Astrocyte (in vitro differentiated cells and primary cell): ENCODE measurements at places on chromosomes 1 and 21.

DNA sequence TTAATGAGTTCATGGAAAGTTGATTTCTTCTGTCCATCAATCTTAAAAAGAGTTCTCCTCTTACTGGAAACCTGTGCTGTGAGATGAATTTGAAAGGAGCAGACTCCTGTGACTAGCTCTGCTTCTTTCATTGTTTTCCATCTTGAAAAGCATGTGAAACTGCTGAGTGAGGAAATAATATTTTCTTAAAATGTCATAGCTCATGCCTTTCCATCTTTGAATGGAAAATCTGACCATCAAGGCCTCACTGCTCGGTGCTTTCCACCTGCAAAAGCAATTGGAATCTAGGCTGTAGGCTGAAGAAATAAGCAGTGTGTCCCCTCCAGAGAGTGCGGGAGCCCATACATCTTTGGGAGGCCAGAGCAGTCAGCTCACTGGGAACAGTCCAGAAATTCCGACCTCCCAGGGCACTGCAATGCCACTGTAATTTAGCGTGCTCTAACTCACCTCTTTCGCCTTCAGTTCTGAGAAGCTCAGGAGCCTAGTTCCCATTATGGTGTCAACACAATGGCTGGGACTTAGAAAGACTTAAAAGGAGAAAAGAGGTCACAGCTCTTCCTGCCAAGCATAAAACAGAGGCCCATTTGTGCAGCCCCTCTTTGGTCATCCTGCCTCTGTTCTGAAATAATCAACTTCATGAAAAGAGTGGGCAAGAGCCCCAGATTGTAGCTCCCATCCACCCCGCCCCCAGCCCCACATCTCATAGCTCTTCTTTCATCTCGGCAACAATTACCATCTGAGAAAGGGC is 50.4 kb upstream of the F3 start:
- H3K4me1 ChIP-seq = peaks cover 4% of the 10 kb centered on the region
- H3K36me3 ChIP-seq = no peaks in the 10 kb centered on the region
- H3K27me3 ChIP-seq = no peaks in the 10 kb centered on the region
- H3K4me3 ChIP-seq = no peak overlapping the region
- H3K27ac ChIP-seq = no peak overlapping the region

DNA sequence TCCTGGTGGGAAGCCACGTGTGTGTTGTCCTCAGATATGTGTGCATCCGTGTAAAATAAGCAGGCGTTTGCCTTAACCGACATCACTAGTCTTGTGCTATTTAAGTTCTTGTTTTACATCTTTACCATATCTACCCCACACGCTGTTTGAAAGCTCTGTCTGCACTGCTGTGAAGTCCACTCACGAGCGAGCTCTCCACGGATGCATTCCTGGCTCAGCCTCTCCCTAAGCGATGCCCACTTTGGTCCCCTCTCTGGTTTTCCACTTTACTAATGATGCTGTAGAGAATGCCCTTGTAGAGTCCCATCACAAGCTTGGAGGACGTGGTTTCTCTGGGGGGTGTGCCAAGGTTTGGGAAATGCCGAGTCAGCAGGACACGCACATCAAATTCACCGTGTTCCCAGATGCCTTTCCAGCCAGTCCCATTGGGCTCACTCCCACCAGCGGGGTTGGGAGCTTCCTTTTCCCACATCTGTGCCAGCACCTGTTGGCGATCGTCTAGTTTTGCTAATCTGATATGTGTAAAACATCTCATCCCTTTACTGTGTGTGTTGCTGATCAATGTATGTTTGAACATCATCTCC is 43.8 kb downstream of the ACTL8 start:
- H3K36me3 ChIP-seq = no peaks in the 10 kb centered on the region
- H3K4me1 ChIP-seq = peaks cover 2% of the 10 kb centered on the region
- DNase-seq = no peak
- no peak overlapping the region for H3K27ac ChIP-seq

DNA sequence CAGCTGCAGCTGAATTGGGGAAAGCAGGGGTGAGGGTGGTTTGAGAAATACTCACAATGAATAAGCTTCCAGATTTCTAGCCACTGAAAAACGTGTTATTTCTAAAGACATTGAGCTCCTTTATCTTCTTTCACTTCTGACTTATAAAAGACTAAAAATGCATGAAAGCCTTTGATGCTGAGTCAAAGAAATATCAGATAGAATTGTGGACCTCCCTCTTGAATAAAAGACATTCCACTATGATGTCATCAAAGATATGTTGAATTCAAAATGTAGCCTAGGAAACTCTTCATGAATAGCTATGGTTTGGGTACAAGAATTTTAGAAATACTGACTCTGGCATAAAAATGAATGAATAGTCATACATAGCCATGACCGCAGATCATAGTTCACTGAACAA is 44.7 kb upstream of the COL24A1 start:
- H3K4me3 ChIP-seq = peak overlapping the region; percentile 43
- H3K27me3 ChIP-seq = no peaks in the 10 kb centered on the region
- peak overlapping the region; percentile 63 for H3K27ac ChIP-seq

DNA sequence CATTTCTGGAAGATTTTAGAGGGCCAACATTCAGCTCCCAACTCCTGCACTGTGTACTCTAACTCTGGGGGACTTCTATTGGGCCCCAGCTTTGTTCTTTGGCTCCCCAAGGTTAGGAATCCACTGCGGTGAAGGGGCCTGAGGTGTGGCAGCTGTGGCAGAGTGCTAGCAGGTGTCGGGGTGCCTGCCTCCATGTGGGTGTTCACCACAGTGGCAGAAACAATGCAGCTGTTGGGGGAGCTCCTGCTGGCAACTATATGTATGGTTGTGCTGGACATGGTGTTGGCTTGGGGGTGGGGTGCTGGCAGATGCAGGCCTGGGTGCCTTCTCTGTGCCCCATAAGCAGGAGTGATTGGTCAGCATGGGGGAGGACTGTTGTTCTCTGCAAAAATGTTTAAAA is 95.5 kb downstream of the ST6GALNAC3 start:
- H3K36me3 ChIP-seq = no peaks in the 10 kb centered on the region
- DNase-seq = no peak
- no peak overlapping the region for H3K4me3 ChIP-seq

DNA sequence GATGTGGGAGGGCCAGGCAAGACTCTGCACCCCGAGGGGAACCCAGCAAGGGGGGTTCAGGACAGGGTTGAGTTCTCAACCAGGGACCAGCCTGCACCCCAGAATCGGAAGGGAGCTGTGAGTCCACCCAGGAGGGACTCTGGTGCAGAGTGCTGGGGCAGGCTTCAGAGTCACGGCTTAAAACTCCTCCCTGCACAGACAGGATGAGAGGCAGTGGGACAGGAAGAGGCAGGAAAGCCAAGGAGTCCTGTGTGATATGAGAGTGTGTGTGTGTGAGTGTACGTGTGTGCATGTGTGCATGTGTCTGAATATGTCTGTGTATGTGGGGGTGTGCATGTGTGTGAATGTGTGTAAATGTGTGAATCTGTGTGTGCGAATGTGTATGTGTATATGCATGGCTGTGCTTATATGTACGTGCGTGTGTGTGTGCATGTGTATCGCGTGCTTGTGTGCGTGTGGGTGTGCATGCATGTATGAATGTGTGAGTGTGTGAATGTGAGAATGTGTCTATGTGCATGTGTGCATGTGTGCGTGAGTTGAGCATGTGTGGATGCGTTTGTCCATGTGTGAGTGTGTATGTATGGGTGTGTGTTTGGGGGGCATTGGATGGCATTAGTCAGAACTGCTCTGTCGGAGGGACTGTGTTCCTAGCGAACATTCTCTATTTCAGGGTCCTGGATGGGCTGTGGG is 52.2 kb downstream of the UMODL1 start:
- no peak for DNase-seq
- no peak overlapping the region for H3K27ac ChIP-seq
- H3K36me3 ChIP-seq = no peaks in the 10 kb centered on the region
- H3K27me3 ChIP-seq = peaks cover 27% of the 10 kb centered on the region
- H3K4me1 ChIP-seq = peaks cover 7% of the 10 kb centered on the region
